SHP77 treated with DMSO at 0.1 percent for 48 hours (cell line): ENCODE measurements at places on chromosomes 3 and 15.

DNA sequence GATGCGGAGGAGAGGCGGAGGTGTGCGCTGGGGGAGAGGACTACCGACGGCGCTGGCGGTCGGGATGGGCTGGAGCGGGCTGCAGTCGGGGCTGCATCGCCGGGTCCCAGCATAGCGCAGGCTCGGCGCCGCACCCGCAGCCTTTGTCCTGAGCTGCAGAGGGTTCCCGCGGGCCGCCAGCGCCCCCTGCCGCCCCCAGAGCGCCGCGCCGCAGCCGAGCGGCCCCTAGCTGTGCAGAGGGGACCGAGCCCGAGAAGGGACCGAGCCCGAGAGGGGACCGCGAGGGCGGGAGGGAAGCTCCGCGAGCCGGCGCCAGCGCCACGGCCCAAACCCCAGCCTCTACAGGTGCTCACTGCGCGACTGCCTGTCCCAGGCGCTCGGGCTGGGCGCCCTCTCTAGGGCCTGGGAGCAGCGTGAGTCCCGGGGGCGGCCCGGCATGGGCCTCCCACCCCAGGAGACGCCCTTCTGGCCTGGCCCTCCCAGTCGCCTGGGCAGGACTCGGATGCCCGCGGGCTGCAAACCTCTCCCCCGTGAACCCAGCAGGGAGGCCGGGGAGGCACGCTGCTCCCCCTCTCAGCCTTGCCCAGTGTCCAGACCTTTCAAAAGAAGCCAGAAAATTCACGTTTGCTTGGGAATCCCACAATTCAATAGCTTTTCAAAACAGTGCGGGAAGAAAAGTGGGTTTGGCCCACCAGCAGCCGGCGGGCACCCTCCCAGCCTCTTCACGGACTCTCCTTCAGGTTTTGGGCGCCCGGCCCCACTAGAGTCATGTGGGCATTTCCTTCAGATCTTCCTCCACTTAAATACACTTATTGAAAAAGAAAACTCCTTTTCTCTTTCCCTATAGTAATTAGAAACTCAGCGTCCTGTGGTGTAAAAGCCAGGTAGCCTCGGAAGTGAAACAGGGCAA, 134.7 kb downstream of the TPRA1 start:
- DNase-seq = no peak

DNA sequence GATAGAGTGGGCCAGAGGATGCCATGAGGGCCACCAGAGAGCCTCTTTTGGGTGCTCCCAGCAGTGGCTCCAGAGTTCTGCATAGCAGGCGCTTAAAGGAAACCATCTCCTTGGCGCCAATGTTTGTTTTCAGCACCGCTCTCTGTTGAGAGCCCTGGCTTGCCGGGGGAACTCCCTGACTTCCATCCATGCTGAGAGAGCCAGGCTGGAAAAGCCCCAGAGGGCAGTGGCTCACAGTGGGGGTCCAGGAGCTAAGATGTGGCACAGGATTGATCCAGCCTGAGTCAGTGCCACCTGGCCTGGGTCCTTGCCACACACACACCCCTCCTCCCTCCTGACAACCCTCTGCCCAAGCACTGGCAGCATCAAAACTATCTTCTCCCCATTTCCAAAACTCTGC, 50.4 kb upstream of the HACD2 start:
- no peak for DNase-seq

DNA sequence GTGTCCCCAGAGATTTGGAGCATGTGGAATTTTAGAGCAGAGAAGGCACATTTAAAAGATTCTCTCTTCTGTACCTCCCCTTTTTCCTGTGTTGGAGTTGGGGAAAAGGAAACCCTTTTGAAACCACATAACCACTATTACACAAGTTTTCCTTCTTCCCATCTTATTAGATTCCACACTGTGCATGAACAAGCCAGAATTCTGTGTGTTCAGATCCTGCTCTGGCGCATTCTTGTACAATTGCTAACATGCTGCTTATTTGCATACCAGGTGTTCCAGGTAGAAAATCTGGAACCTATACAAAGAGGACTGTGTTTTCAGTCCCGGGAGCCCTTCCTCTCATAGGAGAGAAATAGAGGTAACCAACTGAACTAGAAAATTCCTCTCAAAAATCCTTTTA, 2.6 kb upstream of the CIB2 start:
- DNase-seq = no peak

- no peak for DNase-seq
Observed at GRCh38 chr3:127077068-127077467, 94.2 kb downstream of the PLXNA1 start.

GRCh38 chr15:26395624-26396023, 377.2 kb downstream of the GABRB3 start:
- no peak for DNase-seq

- no peak for DNase-seq
Observed at GRCh38 chr15:100108346-100108745, 233.4 kb downstream of the ADAMTS17 start.

DNA sequence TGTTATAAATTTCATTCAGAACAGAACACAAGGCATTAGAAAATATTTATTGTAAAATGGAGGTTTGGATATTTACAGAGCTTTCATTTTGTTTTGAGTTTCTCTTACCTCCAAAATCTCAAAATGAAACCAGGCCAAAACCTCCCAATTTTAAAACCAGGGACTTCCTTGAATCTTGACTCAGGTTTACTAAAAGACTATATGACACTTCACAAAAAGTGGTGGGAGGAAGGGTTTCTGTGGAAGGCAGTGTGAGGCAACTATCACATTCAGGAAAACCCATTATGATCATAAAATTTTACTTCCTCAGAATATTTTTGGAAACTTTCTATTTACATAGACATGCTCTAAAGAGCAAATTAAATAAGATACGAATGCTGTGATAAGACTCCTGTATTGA, 205.8 kb upstream of the EOMES start:
- DNase-seq = no peak

DNA sequence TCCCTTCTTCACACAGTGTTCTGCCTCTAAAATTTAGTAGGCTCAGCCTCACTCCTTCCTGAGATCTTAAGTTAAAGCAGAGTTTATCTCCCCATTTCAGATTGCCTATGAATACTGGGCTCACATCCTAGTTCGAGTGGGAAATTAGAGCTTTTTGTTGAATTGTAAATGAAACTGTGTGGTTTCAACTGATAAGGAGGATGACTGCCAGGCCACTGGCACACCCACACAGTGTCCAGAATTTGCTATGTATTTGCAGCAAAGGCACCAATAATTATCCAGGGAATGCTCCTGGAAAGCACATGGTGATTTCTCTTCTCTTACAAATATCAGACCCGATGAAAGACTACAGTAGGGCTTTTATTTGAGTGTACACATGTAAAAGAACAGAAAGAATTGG, 308.1 kb upstream of the COL8A1 start:
- DNase-seq = no peak

- peak; percentile 57 for DNase-seq
Observed at GRCh38 chr15:66138892-66139590, 114.5 kb downstream of the MEGF11 start.

DNA sequence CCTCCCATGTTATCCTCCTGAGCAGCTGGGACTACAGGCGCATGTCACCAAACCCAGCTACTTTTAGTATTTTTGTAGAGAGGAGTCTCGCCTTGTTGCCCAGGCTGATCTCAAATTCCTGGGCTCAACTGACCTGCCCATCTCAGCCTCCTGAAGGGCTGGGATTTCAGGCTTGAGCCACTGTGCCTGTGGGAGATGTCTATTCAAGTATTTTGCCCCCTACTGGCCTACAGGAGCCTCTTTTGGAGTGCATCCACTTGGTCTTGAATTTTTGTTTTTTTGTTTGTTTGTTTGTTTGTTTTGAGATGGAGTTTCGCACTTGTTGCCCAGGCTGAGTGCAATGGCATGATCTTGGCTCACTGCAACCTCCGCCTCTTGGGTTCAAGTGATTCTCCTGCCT, 3.2 kb upstream of the DHX30 start:
- DNase-seq = no peak

GRCh38 chr3:142878649-142879300, 10.1 kb downstream of the PCOLCE2 start:
- no peak for DNase-seq

GRCh38 chr3:157913741-157914150, 192.5 kb downstream of the SHOX2 start:
- no peak for DNase-seq

- DNase-seq = no peak
Observed at GRCh38 chr3:104846270-104846669, 520.4 kb upstream of the ALCAM start.

GRCh38 chr3:127393131-127393820, 105.4 kb upstream of the PRR20G start:
- no peak for DNase-seq

GRCh38 chr3:47890828-47891612, 88.1 kb downstream of the DHX30 start:
- DNase-seq = no peak

DNA sequence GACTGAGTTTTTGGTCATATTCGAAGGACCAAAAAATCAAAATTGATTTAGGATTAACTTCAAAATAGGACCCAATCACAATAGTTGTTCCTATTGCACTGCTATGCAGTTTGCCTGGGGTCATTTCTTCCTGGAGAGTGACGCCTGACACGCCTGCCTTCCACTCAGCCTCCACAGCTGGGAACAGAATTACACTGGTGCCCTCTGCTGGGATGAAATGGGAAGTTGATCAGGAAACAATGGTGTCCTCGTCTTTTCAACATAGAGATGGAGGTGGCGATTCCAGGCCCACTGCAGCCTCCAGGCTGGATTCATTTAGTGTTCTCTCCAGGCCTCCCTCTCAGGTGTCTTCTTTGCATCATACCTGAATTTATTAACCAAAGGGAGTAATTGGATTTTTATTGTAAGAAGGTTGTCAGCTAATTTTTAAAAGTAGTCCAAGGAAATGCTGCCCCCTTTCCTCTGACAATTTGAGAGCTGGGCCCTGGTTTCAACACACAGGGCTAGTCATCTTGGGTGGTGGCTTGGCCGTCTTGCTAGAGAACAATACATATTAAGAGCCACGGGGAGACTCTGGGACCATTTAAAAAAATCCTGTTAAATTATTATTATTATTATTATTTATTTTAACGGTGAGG, 69.7 kb downstream of the GAP43 start:
- peak; percentile 85 for DNase-seq

DNA sequence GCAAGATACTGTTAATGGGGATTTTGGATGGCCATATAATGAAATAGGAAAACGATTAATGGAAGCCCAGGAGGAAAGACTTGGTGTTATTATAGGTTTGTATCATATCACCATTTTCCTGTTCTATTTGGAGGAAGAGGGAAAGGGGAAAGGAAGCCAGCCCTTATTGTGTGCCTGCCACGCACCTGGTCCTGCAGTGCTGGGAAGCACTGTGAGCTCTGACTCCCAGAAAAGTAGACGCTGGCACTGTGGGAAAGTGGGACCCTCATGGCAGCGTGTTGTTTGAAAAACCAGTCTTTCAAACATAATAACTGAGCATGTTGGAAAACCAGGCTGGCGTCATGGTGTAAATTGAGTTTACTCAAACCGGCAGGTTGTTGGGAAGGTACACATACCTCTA, 22.0 kb downstream of the CGNL1 start:
- no peak for DNase-seq

DNA sequence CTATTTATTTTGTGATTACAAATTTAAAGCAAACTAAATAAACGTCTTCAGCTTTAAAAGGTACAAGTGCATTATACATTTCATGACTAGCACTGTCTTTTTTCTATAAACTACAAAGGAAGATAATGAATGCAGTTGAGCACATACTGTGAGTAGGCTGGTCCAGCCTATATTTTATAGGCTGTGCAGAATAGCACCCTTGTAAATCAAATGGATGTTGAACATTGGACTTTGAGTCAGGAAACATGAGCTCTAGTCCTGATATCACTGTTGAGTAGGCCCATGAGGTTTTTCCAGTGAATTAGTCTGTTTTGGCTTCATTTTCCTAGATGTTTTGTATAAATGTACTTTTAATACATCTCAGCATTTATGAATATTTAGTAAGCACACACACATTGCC, 447.3 kb upstream of the KCNMB2 start:
- no peak for DNase-seq

DNA sequence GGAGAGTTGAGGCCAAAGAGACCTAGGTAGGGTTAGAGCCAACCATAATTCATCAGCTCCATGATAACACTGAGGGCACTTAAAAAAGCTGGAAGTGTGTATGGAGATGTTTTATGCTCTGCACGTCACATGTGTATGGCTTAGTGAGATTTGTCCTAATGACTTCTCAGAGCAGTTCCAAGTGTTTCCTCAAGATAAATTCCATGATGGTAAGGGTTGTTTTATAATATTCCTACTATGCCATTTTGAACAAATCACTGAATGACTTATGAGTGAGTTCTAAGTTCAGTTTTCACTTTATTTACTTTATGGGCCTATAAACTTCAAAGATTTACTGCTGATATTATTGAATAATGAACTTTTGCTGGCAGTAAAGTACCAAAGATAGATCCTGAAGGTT, 28.1 kb downstream of the TEX9 start:
- no peak for DNase-seq

DNA sequence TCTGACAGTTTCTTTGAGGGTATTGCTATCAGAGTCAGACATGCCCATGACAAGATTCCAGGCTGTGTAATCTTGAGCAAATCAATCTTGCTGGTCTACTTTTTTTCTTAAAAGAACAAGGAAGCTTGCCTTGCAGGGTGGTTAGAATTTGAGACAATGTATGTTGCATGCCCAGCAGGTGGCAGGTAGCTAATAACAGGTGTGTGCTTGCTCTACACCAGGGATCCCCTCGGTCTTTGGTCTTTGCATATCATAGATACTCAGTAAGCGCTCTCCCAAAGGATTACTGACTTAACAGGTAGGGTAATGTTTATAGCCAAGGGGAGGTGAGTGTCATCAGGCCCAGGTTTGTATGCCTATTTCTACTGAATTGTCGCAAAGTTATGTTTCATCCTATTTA, 37.3 kb downstream of the CACNA1D start:
- DNase-seq = no peak

DNA sequence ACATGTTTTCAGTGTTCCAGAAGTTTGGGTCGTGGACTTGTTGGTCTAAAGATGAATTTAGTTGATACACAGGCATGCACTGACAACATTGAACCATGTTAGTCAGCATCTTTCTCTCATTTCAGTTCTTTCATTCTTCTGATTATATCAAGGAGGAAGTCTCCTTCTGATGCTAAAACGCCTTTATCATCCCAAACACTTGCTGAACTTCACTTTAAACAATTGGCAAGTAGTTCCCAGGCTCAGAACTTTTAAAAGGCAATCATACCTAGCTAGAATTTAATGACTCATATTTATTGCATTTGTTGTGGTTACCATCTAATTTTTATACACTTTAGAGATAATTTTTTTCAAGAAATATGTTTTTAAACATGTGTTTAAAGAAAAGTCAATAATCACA, 15.9 kb downstream of the LMCD1 start:
- no peak for DNase-seq

- DNase-seq = no peak
Observed at GRCh38 chr15:98035134-98035533, 74.6 kb downstream of the ARRDC4 start.

GRCh38 chr3:51350751-51351150, 34.3 kb upstream of the MANF start:
- DNase-seq = no peak
